HS-27A (cell line): ENCODE measurements at places on chromosomes 7 and 10.

DNA sequence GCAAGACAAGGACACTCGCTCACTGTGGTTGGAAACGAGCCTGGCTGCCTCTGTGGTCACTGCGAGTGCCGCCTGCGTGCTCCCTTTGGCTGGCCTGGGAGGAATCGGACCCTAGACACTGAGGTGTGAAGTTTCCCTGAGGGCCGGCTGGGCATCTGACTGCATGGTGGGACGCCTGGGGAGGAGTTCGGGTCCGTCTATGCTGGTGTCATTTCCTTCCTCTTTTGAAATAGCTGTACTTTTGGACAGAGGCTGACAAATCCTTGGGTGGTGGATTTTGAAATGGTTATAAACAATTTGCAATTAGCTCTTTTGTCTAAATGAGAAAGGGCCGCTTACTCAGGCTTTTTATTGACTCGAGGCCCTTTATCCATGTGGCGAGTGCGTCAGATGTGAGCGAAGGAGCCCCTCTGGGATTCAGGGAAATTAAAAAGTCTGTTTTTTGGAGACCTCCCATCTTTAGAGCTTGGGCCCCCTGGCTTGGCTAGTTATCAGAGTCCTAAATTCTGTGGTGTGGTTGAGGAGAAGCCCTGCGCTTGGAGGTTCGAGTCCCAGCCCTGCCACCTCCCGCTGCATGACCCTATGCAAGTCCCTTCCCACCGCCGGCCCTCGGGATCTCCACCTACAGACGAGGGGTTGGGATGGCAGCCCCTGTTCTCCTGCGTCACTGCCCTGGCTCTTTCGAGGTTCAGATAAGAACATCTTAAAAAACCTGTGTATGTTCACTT lies 147.1 kb downstream of the RGS10 start:
- no peak for DNase-seq

DNA sequence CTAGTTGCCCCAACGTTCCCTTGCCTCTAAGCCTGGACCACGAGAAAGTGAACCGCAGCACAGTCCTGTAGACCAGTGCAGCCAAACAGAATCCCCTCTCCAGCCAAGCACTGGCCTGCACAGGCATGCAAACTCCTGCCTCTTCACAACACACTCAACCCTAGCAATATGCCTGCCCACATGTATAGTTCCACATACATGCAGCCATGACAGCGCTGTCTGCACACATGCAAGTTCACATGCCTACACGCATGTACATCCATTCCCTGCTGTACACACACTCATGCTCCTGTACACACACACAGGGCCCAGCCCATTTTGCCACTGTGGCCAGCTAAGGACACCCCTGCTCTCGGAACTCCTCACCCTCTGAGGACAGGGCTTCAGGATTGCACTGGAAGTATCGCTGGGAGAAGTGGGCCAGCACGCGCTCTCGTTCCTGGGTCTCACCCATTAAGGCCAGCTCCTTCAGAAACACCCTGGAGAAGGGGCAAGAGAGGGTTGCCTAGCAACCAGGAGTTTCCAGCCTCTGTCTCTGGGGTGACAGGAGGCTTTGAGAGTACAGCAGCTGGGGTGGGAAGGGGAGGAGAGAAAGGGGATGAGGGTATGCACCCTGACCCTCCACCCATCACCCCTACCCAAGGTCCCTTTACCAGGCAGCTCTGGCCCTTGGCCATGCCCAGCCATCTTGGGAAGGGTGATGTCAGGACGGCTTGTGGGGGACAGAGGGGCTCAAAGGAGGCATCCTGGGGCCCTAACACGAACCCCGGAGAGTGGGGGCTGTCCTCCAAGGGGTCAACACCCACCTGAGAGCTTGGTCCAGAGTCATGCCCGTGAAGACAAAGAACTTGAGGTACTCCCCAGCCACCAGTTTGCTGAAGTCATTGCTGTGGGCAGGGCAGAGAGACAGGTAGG lies 7.0 kb downstream of the PSD start:
- no peak for DNase-seq

DNA sequence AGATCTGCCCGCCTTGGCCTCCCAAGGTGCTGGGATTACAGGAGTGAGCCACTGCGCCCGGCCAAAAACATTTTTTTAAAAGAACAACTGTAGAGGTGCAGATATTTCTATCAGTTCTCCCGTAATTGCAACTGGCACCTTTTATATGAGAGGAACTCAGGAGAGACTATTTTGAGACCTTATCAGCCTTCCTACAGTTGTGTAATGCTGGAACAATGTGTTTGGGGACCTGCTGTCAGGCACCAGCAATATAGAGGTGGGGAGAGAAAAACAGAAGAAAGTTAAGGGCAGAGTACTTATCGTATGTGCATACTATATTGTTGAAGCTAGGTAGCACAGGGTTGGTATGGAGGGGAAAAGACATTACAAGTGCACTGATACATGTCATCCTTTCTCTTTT lies 343.8 kb upstream of the ANKRD30A start:
- no peak for DNase-seq

- DNase-seq, result peak; percentile 15
These were observed 179.3 kb downstream of the TFEC start for GRCh38 chr7:115851291-115851690.

DNA sequence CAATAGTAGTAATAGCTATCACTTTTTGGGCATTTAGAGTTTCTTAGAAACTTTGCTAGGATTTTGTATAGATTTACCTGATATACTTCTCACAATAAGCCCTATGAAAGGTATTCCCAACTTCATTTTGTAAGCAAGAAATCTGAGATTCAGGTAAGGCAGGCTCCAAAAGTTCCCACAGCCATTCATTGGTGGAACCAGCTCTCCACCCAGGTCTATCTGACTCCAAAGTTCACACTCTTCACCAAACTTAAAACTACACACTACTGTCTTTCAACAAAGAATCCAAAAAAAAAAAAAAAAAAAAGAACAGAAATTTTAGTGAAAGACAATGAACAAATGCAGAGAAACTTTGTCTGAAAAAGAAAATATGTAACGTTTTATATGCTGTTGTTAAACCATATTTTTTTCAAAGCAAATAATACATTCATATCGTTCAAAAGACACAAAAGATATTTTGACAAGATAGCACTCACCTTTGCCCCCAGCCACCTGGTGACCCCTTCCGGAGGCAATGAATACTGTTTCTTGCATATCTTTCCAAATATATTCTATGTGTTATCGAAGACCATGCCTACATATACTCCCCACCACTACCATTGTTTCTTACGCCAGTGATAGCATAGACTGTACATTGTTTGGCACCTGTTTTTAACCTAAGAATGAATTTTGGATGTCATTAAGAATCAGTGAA lies 108.2 kb downstream of the C1GALT1 start:
- no peak for DNase-seq

DNA sequence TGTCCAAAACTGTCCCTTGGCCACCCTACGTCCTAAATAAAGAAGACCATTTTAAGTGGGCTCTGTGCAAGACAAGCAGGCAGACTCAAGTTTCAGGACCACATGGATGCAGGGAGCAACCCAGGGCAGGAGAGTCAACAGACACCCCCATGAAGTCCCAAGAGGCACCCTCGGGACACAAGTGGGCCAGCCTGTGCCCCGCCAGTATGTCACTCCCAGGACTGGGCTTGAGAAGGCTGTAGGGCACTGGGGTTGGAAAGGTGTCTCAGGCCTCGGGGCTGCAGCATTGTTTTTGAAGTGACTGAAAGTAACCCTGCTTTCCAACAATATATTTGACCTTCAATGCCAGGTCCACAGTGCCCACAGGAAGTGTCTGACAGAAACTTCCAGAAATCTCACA lies 157.4 kb downstream of the TNS3 start:
- DNase-seq, result no peak
